ENCODE measurements at places on chromosomes 16 and 17.

GRCh38 chr16:65323655-65324237 is 201.9 kb upstream of the CDH11 start:
- no peak for DNase-seq

DNA sequence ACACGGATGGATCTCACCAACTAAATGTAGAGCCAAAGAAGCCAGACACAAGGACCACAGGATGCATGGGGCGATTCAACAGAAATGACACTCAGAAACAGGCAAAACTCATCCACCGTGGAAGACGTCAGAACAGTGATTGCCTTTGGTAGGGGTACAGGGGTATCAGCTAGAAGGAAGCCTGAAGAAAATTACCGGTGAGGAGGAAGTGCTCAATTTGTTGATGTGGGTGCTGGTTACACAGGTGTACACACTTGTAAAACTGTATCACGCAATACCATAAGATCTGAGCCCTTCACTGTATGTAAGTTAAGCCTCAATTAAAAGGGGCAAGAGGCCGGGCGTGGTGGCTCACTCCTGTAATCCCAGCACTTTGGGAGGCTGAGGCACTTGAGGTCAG is 226.1 kb downstream of the C16orf78 start:
- no peak for DNase-seq

DNA sequence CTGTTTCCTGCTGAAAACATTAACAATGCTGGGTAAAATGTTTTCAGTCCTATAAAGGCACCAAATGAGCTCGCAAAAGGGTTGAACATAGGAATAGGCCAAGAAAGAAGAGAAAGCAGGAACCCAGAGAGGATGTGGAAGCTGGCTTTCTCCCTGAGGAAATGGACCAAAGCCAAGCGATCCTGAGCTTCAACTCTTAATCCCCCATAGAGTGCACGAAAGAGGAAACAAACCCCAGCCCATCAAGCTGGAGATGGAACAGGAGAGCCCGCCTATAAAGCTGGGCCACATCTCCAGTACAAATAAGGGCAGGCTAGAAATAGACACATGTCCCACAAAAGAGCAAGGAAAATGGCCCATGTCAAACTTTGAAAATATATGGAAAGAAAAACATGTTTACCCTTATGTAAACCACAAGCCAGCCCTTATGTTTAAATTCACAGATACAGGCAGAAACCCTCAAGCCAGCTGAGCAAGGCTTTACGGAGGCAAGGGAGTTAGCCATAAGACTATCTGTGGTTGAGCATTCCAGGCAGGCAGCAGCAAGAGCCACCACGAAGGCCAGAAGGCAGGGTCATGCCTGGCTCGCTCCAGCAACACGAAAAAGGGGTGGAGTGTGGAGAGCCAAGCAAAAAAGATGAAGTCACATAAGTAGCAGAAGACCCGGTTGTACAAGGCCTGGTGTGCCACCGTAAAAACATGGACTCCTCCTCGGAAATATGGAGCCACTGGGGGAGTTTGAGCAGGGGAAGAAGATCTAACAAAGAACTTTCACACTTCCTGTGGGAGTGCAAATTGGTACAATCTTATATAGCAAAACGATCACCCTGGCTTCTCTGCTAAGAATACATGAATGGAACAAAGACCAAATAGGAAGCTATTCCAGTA is 27.8 kb downstream of the COPRS start:
- DNase-seq: no peak

- DNase-seq: no peak
Measured at GRCh38 chr16:78490431-78490830, 391.0 kb downstream of the WWOX start.

DNA sequence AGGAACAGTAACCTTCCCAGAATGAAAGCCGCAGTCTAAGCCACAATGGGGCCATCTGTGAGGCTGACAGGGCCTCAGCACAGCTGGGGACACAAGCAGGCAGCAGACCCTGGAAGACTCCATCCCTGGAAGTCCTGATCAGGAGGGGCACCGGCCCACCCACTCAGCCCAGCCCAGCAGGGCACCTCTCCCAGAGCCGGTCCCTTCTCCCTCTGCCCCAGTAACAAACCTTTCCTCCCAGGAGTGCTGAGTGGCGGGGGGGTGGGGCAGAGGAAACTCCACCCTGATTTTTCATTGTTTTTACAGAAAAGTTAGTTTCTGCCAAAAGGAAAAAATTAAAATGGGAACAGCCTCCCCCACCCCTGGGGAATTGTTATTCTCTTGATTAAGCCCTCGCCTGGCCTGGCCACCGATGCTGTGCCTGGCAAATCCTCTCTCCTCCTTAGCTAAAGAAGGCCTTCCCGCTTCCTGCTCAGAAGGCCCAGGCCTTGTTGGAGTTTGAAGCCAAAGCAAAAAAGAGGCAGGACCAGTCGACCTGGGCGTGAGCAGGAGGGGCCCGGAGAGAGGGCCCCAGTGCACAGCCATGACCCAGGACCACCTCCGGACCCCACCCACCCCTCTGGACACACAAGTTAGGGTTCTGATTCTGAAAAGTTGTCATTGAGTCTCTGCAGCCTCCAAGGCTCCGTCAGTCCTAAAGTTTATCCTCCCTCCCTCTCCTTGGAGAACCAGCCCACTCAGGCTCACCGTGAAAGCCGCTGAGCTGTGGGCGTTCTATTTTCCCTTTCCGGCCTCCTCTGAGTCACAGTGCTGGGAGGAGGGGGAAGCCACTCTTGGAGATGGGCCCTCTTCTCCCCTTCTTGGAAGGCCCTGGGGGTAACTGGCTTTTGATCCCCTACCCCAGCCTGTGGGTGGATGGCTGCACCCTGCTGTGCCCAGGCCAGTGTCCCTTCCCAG is 128.4 kb upstream of the TNRC6C start:
- DNase-seq: no peak

- DNase-seq: no peak
Measured at GRCh38 chr16:13070268-13070667, 168.9 kb downstream of the SHISA9 start.

GRCh38 chr16:69466547-69466946 is 42.1 kb downstream of the CYB5B start:
- DNase-seq: no peak

DNA sequence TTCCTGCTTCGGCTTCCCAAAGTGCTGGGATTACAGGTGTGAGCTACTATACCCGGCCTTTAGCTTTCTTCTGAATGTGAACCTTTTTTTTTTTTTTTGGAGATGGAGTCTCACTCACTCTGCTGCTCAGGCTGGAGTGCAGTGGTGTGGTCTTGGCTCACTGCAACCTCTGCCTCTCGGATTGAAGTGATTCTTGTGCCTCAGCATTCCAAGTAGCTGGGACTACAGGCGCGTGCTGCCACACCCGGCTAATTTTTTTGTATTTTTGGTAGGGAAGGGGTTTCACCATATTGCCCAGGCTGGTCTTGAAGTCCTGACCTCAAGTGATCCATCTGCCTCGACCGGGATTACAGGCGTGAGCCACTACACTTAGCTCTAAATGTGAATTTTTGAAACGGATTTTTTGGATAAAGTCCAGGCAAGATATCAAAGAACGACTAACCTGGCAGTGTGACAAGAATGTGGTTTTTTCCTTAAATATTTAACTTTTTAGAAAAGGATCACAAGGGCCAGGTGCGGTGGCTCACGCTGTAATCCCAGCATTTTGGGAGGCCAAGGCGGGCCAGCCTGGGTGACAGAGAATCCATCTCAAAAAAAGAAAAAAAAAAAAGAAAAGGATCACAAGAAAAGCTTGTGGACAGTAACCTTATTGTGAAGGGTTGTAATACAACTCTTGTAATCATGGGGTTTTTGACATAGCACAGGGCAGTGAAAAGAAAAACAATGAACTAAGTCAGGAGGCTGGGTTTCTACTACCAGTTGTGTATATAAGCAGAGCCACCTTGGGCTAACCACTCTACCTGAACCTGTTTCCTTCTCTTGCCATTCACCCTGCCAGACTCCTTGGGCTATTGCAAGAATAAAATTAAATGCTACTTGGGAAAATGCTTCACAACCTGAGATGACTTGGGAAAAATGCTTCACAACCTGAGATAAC is 6.2 kb downstream of the BRCA1 start:
- DNase-seq: no peak

GRCh38 chr16:2517954-2518605 is 2.1 kb upstream of the AMDHD2 start:
- no peak for DNase-seq

DNA sequence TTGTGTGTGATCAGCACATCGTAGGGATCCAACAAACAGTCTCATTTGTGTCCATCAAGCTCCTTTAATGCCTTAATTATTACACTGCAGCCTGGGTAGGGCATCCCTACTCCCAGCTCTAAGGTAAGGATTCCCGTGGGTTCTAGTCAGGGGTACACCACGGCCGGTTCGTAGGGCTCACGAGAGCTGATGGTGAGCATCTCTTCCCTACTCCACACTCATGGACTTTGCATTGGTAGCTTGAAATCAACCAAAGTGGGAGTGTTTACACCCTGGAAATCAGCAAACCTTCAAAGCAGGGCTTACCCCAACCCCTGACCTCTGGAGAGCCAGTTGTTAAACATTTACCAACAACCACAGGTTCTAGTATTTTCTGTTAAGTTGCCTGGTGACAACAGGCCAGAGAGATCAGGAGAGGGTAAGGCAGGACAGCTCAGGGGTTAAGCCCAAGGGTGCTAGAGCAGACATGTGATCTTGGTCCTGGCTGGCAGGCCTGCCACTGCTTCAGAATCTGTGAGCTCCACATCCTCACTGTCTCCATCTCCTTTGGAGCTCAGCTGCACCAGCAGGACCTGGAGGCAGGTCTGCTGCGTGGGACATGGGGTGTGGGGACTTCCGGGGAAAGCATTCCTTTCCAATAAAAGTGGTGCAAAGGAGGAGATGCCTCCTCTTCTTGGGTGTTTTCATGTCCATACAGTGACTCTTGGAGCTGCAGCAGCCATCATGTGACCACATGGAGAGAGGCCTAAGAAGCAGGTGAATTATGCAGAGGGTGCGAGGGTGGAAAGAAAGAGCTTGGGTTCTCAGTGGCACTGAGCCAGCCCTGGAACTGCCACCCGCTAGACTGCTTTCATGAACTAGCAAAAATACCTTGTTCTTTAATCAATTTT is 36.1 kb upstream of the ZCCHC14 start:
- DNase-seq: no peak

DNA sequence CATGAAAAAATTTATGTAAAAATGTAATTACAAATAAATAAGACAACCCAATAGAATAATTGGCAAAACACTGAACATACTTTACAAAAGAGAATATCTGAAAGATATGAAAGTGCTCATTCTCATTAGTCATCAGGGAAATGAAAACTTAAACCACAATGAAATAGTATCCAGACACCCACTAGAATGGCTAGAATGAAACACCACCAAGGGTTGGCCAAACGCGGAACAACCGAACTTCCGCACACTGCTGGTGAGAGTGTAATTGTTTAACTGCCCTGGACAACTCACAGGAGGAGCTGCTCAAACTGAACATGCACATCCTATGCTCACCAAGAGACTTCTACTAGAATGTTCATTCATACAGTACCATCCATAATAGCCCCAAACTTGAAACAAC is 5.8 kb upstream of the ZDHHC7 start:
- DNase-seq: no peak

DNA sequence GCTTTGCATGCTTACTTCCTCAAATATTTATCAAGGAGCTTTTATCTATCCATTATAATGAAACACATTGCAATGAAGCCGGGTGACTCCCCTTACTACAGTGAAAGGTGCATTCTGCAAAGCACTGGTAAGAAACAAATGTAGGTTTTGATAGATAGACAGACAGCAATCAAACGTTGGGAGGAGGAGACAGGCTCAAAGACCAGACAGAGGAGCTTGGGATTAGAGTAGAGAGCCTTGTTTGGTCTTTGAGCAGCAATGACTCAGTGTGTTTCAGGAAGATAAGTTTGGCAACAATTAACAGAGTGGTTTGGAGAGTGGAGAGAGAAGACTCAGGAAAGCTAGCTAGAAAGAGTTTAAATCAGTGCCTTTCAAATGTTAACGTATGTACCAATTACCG is 68.8 kb downstream of the ZNF18 start:
- no peak for DNase-seq

DNA sequence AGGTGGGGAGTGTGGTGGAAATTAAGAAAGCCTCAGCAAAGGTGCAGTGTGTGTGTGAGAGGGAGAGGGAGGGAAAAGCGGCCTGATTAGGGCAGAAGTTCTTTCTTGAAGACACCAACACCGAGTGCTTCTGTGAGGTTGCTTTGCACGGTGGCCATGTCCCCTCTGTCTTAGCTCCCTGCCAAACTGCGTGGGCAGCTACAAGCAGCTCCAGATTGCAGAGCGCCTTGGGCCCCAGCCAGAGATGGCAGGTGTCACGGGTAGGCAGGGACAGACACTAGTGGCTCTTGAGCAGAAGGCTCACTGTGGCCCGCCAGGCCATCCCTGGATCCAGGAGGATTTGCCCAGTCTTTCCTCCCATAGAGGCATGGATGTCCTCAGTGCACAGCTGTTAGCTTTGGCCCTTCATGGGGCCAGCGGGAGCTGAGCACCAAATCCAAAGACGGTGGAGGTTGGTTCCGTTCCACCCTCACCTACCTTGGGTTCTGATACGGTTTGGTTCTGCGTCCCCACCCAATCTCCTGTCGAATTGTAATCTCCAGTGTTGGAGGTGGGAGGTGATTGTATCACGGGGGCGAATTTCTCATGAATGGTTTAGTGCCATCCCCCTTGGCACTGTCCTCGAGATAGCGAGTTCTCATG is 21.4 kb downstream of the KIAA0513 start:
- DNase-seq: no peak

DNA sequence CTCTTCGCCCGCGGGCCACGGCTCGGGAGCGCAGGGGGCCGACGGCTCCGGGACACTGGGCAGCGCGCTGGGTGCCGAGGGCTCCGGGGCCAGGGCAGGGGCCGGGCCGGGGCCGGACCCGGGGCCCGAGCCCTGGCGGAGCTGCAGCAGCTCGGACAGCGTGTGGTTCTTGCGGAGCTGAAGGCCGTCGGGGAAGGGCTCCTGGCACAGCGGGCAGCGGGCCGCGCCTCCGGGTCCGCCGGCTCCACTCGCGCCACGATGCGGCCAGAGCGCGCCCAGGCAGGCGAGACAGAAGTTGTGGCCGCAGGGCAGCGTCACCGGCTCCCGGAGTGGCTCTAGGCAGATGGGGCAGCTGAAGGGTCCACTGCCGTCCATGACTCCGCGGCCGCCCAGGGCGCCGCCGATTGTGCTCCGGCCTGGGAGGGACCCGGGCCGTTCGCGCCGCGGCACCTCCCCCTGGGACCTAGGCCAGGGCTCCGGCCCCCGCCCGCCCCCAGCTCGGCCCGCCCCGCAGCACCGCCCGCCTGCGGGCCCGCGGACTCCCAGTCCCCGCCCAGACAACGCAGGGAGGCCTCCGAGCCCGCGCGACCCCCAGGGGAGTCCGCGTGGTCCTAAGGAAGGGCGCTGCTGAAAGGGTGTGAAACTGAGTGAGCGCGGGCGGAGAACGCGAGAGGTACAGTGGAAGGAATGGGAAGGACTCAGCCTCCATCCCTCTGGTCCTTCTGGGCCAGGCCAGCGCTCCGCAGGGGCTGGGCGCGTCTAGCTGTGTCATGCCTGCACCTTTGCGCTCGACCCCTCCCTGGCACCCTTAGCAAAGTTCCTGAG is at the start of gene TRIM47:
TRIM47 (minus strand) TSS at position 408 of the 825 bp plus-strand sequence; CDS start at position 375, 33 bp downstream.
- DNase-seq: no peak

GRCh38 chr17:44758414-44759085 is at the start of gene ADAM11:
Gene ADAM11 (plus strand): TSS chr17:44758988. CDS start chr17:44759200, 212 bp downstream.
- DNase-seq: no peak

GRCh38 chr17:48384164-48384563 is 45.9 kb downstream of the SKAP1 start:
- no peak for DNase-seq

- DNase-seq: no peak
Measured at GRCh38 chr16:84184775-84185174, 2.1 kb downstream of the TAF1C start.

GRCh38 chr16:23024044-23024443 is 125.2 kb downstream of the USP31 start:
- DNase-seq: no peak

Measured in activated CD4-positive, alpha-beta T cell treated with anti-CD3 and anti-CD28 coated beads for 24 hours (primary cell).